Prostate gland (tissue), 2 donors: ENCODE measurements at places on chromosomes 16 and 17. TPM values are rescaled to one million over a fixed set of nuclear protein-coding genes. Genes with fewer than 3 reads are reported as not detected.

DNA sequence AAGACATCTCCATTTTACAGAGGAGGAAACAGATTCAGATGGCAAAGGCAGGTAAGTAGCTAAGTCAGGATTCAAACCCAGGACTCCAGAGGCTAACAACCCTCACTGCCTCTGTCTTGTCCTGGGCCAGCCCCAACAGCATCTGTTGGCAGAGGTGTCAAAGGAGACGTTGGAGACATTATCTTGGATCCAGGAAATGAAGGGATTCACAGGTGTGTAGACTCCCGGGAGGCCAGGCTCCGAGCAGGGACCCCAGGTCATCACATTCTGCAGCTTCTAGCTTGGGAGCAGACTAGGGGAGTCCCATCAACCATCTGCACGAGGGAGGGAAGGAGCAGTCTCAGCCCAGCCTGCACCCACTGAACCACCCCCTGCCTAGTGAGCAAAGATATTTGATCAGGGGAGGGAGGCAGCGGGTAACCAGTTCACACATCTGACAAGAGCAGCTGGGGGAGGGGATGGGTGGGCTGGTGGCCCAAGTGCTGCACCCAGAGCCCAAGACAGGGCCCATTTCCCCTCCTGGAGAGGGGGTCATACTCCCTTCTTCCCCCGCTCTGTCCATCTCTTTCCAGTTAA, 1.0 kb upstream of the B9D1 start:
- DNase-seq: no peak

DNA sequence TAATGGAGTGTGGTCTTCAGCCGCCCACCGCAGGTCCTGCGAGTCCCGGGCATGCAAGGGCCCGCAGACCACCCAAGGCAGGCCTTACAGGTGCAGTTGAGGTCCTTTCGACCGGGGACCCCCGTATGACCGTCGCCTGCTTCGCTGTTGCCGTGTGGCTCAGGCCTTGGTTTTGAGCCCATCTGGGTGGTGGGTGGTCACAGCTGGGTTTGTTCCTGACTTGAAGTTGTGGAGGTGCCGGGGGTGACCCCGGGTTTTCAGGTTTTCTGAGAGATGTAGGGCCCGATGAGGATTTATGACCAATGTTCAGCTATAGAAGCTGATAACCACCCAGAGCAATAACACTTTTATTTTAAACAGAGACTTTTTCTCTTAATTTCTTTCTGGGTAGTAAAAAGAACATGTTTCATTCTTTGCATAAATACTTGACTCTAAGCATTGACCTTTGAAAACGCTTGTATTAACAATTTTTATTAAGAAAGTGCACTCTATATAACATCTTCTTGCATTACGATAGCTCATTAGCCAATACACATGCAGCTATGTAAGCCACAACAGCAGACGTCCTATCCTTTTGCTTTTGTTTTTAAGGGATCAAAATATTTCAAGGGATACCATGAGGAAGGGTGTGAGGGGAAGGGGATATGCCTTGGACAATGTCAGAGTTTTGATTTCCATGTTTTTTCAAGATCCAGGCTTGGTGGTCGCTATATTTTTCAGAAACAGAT, 1.9 kb downstream of the FOXL1 start:
- no peak for DNase-seq

DNA sequence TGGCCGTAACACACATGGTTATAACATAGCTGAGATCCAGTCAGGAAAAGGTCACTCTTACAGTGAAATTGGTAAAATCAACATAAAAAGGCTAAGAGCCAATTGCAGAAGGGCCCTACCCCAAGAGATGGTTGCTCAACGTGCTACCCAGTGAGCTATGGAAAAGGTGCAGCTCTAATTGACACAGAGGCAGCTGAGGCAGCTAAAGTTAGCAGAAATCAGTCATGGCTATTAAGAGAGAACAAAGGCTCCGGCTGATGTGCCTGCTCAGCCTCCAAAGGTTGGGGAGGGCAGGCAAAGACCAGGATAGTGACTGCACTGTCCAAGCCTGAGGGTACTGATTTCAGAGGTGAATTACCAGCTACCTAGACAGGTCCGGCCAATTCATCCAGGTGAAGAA, 76.5 kb upstream of the ATP2A3 start:
- no peak for DNase-seq

- no peak for DNase-seq
Measured at GRCh38 chr17:61455324-61456060, 3.3 kb downstream of the TBX4 start.

DNA sequence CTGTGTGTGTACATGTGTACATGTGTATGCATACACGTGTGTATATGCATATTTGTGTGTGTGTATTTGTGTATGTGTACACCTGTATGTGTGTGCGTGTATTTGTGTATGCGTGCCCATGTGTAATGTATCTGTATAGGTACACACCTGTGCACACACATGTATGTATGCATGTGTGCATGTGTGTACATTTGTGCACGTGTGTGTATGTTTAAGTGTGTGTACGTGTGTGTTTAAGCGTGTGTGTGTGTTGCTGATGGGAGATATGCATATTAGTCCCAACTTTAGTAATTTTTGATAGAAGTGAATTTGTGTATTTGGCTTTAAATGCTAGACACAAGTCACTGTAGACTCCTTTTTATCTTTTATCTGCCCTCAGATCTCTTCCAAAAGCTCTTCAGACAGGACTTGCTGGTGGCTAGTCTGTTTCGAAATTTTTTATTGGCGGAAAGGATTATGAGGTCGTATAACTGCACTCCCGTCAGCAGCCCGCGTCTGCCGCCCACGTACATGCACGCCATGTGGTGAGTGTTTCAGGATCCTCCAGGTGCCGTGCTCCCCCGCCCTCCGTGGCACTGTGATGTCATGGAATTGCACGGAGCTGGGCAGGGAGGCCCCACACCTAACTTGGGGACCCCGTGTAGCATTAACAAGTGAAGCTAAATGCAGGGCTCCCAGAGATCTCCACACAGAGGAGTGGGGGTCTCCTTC, 168.8 kb upstream of the CHMP6 start:
- DNase-seq: peak; percentile 55

- DNase-seq: no peak
Measured at GRCh38 chr17:8079291-8080207, 8.0 kb downstream of the ALOX12B start.

The TIMM22 gene
- 15.1 TPM for total RNA-seq

The HOXB13 gene
- 78.7 TPM for total RNA-seq

The MT4 gene
- not detected for total RNA-seq

The KRT27 gene
- total RNA-seq: not detected

The FBXL16 gene
- total RNA-seq: 9.1 TPM
